ENCODE measurements at places on chromosomes 3 and 15.
A peak's percentile ranks its signal among the peaks of the same experiment; 100 is the strongest.

GRCh38 chr3:63991666-63992065 lies 31.6 kb downstream of the PSMD6 start:
- DNase-seq: no peak

DNA sequence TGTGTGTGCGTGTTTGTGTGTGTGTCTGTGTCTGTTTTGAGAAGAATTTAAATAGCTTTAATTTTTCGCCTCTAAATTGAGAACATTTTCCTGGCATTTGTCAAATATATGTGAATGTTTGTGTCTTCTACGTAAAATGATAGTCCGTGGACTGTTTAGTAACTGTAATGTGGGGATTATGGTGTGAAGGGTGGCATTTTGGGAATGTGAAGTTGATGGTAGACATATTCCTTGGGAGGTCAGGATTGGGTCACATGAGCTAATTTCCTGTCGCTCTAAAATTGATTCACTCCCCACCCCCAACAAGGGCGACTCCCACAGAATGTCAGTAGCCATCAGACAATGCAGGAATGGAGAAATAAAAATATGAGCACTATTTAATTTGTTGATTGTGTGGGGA lies 107.3 kb downstream of the ITPR1 start:
- no peak for DNase-seq

DNA sequence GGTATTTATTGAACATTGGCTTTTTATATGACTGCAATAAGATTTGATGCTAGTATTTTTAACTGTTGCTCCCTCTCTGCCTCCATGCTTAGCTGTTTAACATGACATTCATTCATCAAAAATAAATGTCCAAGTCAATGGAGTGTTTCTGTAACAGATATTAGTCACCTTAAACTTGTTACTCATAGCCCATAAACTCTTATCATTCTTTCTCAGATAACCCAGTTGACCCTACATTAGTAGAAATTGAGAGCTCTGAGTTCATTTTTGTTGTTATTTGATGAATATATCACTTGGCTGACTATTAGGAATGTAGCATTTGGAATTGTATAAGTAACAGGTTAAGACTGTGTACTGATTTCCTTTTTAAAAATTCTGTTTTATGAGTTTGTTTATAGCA lies 201.1 kb downstream of the UBE2E2 start:
- DNase-seq: peak; percentile 45

DNA sequence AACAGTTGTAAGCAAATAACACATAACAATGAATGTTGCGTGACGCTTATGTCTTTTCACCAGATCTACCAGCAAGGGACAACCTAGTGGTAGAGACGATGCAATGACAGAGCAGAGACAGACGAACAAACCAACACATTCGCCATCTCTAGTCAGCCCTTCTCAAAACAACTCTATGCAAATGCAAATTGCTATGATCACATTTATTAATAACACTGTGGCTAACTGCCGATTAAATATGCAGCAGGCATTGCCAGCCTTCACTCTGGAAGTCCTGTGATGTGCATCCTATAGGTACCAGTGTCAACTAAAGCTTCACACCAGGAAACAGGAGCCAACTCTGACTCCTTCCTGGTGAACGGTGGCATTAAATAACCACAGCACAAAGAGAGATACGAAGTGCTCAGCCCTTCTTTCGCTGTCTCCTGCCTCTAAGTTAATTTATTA lies 94.2 kb downstream of the FOXP1 start:
- DNase-seq: no peak

- DNase-seq: no peak
These were observed 88.9 kb upstream of the PTX3 start for GRCh38 chr3:157347577-157348303.

DNA sequence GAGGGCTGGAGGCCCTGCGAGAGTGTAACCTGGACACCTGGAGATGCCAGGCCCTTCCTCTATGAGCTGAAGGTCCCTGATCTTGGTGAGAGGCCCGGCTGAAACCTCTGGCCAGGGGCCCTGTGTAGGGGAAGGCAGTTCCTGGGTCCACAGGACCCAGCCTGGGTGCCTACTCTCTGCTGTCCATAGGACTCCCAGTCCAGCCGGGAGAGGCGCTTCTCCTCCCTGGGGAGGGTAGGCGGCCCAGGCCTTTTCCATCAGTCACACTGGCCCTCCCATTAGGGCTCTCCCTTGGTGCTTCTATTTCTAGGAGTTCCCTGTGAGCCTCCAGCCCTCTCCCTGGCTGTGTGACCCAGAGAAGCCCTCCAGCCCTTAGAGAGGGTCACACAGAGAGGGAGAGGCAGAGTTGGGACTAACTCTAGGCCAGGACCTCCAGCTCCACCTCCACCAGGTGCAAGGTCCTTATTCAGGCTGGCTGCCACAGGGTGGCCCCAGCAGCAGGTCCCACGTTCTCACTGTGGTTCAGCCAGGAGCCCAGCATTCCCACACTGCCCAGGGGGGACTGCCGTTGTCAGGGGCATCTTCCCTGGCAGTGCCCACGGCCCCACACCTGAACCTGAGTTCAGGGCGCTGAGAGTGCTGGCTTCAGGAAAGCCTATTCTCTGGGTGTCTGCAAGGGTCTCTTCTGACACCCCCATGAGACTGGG lies 146.8 kb downstream of the SMAD6 start:
- DNase-seq: no peak

DNA sequence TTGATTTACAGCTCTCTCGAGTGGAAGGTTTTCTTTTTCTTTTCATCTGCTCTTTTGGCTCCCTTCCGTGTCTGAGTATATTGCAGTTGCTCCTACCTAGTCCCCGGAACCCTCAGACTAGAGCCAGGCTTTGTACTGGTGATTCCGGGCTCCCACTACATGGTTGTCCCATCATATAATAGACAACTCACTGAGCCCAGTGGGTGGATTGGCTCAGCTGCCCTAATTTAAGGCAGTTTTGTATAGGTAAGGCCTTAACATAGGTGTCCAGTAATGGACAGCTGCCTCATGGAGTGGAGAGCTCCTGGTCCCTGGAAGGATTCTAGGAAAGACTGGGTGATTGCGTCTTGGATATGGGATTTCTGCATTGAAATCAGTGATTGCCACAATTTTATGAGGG lies 58.0 kb downstream of the KY start:
- DNase-seq: no peak

DNA sequence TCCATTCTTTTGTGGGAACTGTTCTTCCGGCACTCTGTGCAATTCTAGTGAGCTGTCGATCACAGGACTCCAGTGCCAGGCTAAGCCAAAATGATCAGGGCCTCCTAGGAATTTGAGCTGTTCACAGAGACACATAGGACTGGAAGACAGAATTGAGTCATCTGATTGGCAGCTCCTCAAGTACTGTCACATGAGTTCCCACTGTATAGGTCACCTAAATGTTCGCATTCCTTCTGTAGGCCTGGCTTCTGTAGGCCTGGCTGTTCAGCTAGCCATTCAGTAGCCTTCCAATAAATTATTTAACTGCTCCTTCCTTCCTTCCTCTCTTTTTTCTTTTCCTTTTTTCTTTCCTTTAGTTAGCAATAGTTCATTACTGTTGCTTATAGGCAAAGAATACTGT lies 4.3 kb downstream of the PROS1 start:
- peak; percentile 15 for DNase-seq

GRCh38 chr3:41526995-41527573 lies 327.8 kb downstream of the CTNNB1 start:
- DNase-seq: peak; percentile 37

DNA sequence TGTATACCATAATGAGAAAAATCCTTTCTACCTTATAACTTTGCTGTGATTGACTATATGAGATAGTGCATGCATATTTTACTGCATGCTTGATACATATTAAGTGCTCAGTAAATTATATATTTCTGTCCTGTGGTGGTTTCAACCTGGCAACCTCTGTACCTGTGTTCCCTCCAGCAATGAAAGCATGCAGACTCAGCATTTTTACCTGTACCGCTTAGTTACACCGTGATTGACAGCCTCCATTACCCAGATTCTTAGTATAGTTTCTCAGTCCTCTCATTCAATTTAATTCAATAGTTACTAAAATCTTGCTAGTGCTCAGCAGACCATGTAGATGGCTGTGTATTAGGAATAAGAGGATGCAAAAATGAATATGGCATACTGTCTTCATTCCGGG lies 386.0 kb downstream of the EPHA6 start:
- no peak for DNase-seq

- DNase-seq: no peak
These were observed 86.1 kb downstream of the CHRD start for GRCh38 chr3:184465883-184466412.

DNA sequence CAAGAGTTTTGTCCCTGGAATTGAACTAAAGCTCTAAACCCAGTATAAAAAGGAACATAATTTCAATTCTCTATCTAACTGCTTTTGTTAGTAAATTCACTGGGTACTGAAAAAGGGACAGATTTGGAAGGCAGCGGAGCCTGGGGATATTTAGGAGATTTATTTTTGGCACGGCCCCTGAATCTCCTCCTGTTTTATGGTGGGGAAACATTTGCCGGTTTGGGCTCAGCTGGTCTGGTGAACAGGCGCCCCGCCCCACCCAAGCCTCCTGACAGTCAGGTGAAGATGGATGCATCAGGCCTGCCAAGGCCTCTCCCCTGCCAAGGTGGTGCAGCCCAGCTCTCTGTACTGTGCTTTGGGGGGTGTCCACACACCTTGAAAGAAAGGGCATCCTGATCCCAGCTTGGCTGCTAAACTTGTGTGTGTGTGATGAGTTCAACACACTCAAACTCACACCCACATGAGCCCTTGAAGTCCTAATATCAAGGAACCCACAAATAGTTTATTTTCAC lies 46.3 kb downstream of the EBLN2 start:
- DNase-seq: no peak

DNA sequence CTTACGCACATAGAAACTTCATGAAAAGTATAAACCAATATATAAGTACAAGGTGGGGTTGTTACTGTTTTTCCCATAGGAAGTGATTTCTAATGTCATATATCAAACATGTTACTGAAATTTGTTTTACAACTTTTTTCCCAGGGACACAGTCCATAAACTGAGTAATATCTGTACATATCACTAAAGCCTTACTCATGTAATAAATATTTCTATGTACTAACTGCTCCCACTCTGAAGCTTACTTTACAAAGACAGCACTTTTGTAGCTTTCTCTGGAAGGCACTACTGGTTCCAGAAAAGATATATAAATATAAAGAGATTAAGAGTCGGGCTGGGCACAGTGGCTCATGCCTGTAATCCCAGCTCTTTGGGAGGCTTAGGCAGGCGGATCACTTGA lies 91.7 kb downstream of the MYO5A start:
- DNase-seq: no peak

DNA sequence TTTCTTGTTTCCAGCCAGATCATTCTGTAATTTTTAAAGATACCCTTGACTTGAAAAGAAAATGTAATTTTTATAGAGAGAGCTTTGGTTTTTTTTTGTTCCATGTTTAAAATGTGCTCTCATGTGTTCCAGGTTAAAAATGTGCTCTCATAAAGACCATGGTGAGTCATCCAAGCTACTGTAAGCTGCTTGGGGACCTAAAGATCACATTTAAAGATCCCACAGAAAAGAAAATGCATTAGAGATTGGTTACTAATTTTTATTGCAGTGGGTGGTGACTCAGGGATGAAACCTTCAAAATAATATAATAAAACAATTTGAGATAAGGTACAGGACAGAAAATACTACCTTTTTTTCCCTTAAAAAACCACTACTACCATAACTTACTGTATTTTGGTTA lies 11.0 kb downstream of the TCF12 start:
- DNase-seq: no peak

GRCh38 chr15:39501366-39502081 lies 79.4 kb upstream of the THBS1 start:
- no peak for DNase-seq

GRCh38 chr3:99508191-99508590 lies 130.2 kb upstream of the COL8A1 start:
- no peak for DNase-seq

GRCh38 chr3:104734627-104735026 lies 632.1 kb upstream of the ALCAM start:
- no peak for DNase-seq

GRCh38 chr3:184629555-184630160 lies 68.1 kb downstream of the EPHB3 start:
- DNase-seq: no peak

- DNase-seq: no peak
These were observed 91.4 kb downstream of the NFKBIZ start for GRCh38 chr3:101940521-101941317.

DNA sequence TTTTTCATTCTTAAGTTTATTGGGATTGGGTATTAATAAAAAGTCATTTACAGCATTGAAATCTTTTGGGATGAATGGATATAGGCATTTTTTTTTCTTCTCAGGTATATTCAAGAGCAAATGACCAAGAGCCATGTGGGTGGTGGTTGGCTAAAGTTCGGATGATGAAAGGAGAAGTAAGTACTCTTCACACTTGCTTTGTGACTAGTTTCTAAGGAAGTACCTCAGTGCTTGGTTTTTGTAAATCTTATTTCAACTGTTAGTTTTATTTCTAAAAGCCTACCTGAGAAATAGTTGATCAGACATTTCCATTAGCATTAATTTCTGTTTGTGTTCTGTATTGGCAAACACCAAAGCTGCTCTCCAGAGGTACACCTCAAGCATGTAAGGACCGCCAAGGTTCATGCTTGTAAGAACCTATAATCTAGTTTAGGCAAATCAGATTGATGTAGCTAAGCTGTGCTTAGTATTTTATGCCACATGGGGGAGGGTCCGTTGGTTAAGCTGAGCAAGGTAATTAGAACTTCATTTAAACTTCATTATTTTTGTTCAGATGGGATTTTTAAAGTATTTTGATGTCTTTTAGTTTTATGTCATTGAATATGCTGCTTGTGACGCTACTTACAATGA lies 35.4 kb downstream of the FXR1 start:
- DNase-seq: no peak

GRCh38 chr15:62977952-62978811 lies 64.4 kb upstream of the TPM1 start:
- DNase-seq: peak; percentile 76

GRCh38 chr3:171804618-171805389 lies 5.5 kb downstream of the PLD1 start:
- no peak for DNase-seq

- no peak for DNase-seq
These were observed 33.9 kb upstream of the PLXNA1 start for GRCh38 chr3:126948980-126949535.

DNA sequence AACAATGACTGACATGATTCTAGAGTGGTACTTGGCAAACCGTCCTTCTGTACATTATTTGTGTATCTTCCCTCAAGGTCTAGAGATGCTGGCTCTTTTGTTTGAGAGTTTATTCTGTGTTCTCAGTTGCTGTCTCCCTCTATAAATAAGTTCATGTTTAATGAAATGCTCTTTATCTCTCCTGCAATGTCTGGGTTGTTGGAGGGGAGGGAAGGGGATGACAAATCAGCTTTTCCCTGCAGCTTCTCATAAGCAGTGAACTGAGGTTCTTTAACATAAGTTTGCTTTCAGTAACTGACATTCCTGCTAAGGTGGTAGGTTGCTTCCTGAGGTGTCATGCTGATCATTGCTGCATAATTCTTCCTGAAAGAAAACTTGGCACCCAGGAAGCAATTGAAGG lies 21.8 kb downstream of the ITPR1 start:
- DNase-seq: no peak

DNA sequence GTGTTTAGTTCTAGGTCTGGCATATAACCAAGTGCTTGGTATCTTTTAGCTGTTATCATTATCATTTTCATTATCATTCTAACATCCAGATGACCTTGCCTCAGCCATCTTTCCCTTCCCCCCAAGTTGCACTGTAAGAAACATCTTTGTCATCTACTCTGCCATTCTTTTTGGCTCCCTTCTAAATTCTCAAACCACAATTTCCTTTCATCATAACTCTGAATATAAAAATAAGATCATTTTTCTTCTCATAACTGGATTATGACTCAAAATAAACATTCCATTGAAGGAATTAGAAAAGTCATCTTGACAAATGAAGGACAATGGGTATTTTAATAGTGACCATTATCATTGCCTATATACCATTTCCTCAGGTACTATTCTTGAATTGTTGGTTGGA lies 786.2 kb downstream of the AGBL1 start:
- no peak for DNase-seq

Measured in trophoblast cell (in vitro differentiated cells and primary cell).